ENCODE measurements at places on chromosomes 4 and X.

DNA sequence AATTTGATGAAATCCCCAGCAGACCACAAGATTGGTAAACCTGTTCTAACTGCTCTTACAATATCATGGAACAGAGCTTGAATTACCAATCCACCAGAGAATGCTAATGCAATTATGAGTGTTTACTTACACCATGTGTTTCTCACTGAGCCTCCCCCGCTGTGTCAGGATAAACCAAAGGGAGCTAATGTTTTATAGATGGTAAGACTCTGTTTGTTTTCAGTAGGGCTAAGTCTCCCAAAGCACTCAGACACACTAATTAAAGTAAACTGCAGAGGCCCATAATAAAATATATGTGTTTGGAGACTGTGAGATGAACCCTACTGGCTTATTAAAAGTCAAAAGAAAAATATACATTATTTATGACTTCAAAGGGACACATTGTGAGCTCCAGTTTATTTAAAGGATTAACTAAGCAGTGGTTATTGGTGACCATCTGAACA is 261.7 kb upstream of the FAM241A start:
- DNase-seq, result no peak

DNA sequence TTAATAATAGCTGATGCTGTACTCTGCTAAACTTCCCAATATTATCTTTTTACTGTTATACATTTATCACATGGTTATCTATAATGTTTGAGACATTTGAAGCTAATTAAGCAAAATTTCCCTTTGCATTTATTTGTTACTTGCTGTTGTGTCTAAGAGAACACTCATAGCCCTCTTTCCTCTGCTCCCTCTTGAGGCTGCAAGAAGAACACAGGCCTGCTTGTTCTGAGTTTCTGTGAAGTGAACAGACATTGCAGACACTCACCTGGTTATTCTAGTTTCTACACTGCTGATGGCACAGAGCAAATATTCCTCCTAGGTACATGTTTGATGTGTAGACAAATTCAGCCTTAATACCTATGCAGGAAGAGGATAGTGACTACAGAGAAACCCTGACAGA is 367.8 kb downstream of the GASK1B start:
- no peak for DNase-seq

- DNase-seq, result no peak
Measured at GRCh38 chr4:121717680-121718237, 21.0 kb upstream of the ANXA5 start.

- peak; percentile 73 for DNase-seq
Measured at GRCh38 chr4:156968479-156968984, 3.1 kb downstream of the PDGFC start.

GRCh38 chr4:113445286-113445685 is 316.3 kb downstream of the CAMK2D start:
- no peak for DNase-seq

DNA sequence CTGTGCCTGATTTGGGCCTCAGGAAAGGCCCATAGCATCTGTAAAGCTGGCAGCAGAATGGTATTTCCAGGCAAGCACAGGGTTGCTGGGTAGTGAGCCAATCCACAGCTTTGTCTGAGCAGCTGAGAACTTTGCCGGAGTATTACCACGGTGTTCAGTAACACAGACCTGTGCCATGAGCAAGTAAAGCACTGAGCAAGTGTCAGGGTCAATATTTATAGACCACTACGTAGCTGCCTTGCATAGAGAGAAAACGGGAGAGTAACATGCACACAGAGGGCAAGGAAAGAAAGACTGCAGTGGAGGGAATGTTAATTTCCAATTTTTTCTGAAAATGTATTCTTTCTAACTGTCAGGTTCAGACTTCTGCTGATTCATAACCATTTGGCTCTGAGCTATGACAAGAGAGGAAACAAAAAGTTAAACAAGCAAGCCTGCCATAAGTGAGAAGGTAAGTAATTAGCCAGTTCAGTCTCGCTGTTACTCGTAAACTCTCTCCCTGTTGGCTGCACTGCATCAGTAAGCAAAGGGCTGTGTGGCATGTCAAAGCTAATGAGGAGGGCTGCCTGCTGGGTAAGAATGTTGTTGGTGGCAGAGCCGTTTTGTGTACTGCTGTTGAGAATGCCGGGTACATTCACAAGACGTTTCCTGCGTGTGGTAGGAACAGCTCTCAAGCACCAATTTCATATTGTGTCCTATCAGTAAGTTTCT is 238.1 kb downstream of the BMPR1B start:
- peak; percentile 26 for DNase-seq

DNA sequence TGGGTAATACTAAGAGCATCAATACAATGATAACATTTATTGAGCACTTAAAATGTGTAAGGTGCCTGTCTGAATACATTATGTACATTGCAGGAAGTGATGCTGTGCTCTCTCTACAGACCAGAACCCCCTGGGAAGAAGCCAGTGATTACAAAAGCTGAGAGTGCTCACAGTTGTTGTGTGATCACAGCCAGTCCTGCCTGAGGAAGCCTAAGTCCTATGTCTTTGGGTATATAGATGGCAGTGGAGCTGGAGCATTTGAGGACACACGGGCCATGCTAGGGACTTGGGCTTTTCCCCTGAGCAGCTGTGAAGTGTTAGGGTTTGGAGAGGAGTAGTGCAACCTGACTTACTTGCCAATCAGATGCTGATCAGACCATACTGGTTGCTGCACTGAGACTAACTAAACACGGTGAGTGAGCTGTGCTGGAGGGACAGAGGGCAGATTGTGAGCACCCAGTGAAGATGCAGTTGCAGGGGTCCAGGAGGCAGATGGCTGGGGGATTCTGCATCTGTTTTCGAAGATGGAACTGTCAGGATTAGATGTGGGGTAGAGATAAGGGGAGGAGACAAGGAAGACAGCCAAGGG is 60.8 kb upstream of the TBC1D14 start:
- no peak for DNase-seq

GRCh38 chr4:8401665-8402064 is 38.9 kb downstream of the ACOX3 start:
- no peak for DNase-seq

- DNase-seq, result no peak
Measured at GRCh38 chr4:5055411-5055810, 4.1 kb downstream of the STK32B start.

DNA sequence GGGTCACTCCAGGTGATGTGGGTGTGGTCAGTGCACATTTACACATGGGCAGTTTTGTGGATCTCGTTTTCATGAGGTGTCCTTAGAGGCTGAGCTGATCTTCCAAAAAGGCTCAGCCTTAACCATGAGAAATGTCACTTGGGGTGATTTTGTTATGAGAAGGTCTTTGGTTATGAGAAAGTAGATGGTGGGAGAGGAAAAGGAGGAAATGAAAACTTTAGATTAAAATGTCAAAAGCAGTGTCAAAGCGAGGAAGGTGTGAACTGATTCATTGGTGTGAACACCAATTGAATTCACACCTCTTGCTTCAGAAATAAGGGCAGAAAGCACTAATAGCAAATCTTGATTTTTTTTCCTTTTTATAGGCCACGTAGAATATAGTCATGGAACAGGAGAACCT is 100.2 kb upstream of the ANXA3 start:
- no peak for DNase-seq
